ENCODE measurements at places on chromosomes 7 and 10.

DNA sequence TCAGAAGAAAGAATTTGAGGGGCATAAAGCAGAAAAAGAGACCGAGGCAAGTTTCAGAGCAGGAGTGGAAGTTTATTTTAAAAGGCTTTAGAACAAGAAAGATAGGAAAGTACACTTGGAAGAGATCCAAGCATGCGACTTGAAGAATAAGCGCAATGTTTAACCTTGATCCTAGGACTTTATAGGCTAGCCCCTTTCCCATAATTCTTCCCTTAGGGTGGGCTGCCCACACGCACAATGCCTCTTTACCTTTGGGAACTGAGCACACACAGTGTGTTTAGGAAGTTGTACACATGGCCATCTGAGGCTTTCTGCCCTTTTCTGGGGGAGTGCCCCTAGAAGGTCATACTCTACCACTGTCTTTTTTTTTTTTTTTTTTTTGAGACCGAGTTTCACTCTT is 11.2 kb upstream of the GSTO1 start:
- no peak for DNase-seq

DNA sequence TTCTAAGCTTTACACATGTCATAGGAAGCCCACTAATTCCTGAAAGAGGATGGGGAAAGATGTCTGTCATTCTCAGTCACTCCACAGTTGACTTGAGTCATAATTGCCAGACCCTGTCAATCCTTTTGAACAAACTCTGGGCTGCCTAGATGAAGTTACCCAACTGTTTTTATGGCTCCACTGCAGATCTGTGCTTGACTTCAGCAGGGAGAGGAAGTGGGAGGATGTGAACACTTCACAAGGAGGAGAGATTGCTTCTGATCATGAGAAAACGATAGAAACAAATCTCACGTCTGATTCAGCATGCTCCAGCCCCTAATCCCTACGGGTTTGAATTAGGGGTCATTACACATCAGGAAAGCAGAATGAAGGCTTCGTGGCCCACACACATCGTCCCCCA is 596.6 kb upstream of the CELF2 start:
- no peak for DNase-seq

- DNase-seq, result no peak
Measured at GRCh38 chr10:27157150-27157549, 2.0 kb downstream of the MASTL start.

- no peak for DNase-seq
Measured at GRCh38 chr7:2529161-2530070, 9.8 kb downstream of the LFNG start.

DNA sequence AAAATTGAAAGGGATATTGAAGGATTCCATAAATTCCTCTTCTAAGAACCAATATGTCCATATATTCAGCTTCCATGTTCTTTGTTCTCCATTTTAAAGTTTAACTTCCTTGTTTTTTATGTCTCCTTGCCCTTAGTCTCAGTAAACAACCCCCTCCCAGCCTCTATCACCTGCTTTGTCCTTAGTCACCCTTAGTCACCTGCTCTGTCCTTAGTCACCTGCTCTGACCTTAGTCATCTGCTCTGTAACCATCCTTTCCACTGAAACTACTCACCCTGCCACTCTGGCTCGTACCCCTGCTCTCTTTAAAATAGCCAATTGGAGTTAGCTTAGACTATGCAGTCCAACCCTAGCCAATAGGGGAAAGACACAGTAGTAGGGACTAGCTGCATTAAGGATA is 136.2 kb upstream of the TMEM106B start:
- no peak for DNase-seq

DNA sequence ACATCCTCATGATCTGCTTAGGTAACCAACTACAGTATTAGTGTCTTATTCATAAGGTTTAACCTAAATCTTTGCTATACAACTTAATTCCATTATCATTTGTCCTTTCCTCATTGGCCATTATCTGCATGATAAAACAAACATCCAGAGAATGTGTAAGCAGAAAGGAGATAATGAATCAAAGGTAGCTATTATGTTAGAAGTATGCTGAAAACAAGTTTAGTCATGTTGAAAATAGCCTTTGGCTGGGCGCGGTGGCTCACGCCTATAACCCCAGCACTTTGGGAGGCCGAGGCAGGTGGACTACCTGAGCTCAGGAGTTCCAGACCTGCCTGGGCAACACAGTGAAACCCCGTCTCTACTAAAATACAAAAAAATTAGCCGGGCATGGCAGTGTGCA is 78.2 kb downstream of the NT5C2 start:
- no peak for DNase-seq

GRCh38 chr7:123329988-123330643 is 130.3 kb upstream of the SLC13A1 start:
- no peak for DNase-seq

DNA sequence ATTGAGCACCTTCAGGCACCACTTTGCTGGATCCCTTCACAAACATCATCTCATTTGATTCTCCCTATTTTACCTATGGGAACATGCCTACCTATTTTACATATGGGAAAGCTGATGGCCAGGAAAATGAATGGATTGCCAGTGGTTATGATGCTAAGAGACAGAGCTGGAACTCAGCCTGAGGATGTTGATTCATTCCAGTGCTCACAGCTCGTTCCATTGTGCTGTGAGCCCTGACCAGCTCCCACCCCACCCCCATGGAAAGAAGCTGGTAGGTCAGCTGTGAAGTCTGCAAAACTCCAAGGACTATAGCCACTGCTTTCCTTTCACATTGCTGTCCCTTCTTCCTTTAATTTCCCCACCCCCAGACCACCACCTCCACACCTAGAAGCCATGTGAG is 9.6 kb downstream of the UBTD1 start:
- DNase-seq, result no peak

DNA sequence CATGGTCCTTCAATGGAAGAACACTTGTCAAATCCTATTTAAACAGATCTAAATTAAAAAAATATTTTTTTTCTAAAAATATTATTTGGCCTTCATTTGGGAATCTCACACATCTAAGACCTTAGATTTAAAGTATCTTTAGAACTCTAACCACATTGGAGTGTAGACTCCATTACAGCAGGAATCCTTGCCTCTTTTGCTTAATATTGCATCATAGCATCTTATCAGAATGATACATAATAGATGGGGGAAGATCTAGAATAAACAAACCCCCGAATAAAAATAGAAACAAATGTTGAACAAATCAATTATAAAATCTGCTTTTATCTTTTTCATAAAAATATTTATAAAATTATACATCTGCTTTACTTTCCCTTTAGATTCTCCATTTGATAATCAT is 27.6 kb upstream of the EPC1 start:
- no peak for DNase-seq

- DNase-seq, result no peak
Measured at GRCh38 chr10:79170226-79170752, 101.5 kb downstream of the ZMIZ1 start.

Data from stimulated activated CD8-positive, alpha-beta memory T cell treated with anti-CD3 and anti-CD28 coated beads, Interleukin-4, amount 100 ng/mL, for 1 hour (primary cell).